ENCODE measurements at places on chromosomes 4 and X. TPM values are rescaled to one million over a fixed set of nuclear protein-coding genes. Genes with fewer than 3 reads are reported as not detected.

SYNPO2 gene
- total RNA-seq, result 2.9 TPM

MAGEA12 gene
- 1.1 TPM for total RNA-seq

CLIC2 gene
- total RNA-seq, result 0.56 TPM

ARAP2 gene
- 1.4 TPM for total RNA-seq

SSX2B gene
- total RNA-seq, result not detected

IL1RAPL2 gene
- 0.76 TPM for total RNA-seq

ZFP92 gene
- 0.07 TPM for total RNA-seq

IL21 gene
- total RNA-seq, result not detected

PAGE2B gene
- not detected for total RNA-seq

Measured in glutamatergic neuron (in vitro differentiated cells).